GM12878 (cell line): ENCODE measurements at places on chromosomes 11 and 22. TPM values are rescaled to one million over a fixed set of nuclear protein-coding genes. Genes with fewer than 3 reads are reported as not detected.

DNA sequence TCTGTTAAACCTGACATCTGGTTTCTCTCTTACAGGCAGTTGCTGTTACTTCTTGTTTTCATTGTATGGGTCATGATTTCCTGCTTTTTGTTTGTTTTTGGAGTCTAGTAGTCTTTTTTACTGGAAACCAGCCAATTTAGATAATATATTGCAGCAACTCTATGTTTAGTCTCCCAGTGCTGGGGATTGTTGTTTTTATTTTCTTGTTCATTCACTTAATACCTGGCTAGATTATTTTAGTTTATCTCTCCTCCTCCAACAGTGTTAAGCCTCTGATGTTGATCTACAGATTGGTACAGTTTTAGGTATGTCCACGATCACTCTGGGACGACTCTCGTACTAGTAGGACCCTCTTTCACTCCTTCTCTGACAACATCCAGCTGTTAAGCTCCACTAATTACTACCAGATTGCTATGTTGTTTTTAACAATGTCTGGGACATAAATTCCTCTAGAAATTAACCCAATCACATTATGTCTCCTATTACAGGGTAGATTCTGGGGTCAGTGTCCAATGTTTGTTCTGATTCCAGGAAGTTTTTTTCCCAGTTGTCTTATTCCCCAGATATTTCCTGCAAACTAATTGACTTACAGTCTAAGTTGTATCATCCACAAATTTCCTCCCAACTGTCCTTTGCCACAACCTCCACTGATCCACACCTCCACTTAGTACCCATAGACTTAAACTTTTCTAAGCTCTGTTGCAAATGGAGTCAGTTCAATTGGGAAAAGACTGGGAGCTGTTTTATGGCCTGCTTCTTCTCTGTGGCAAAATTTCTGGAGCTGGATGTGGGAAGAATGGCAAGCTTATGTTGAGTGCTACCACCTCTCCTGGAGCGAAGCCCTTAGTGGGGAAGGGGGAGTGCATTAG lies 1280.6 kb upstream of the CNTN5 start:
- DNase-seq, result no peak

DNA sequence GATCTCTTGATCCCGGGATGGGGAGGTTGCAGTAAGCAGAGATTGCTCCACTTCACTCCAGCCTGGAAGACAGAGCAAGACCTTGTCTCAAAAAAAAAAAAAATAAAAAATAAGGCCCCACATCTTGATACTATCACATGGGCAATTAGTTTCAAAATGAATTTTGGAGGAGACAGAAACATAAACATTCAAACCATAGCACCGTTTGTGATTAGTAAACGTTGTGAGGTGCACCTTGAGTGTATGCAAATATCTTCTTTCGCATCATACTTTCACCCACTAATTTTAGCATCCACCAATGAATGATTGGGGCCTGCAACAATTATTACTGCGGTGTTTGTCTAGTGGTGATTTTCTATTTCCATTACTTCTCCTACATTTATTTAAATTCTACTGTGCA lies 11.0 kb upstream of the SPDYC start:
- DNase-seq, result peak; percentile 61

DNA sequence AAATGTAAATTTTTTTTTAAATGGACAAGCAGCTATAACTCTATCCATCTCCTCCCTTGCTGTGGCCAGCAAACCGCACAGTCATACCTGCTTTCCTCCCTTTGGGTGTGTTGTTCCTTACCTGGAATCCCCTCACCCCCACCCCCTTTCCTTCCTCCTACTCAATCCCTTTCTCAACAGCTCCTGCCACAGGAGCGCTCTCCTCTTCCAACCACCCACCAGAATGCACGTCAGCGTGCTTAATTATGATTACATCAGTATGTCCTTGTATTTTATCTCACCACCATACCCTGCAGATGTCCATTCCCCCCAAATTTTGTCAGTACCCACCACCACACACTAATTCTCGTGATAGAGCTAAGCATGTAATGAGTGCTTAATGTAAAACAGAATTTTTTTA lies 60.9 kb upstream of the LMO2 start:
- no peak for DNase-seq

- no peak for DNase-seq
Observed at GRCh38 chr22:39090426-39091064, 6.5 kb upstream of the APOBEC3H start.

DNA sequence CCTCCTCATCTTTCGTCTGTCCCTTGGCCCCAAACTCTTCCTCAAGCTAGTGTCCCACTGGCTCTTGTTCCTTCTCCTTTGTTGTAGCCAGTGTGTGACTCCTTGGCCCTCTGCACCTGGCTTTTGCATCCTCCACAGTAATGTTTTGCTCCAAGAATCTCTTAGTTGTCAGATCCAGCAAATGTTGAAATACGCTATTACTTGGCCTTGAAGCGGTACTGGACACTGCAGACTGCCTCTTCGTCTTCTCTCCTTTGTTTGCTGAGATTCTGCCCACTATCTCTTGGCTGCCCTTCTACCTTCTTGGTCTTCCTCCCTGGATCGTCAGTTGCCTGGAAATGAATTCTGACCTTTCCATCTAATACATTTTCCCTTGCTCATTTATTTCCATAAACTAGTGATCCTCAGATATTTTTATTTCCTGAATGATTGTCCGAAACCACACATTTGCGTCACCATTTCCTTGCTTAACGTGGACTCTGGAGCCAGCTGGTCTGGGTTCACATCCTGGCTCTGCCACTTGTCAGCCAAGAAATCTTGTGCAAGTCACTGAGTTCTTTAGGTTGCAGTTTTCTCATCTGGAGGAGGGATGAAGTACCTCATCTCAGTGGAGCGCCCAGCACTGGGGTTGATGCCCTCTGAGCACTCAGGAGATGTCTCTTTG lies 113.6 kb downstream of the LDLRAD3 start:
- no peak for DNase-seq

- no peak for DNase-seq
Observed at GRCh38 chr22:19607192-19608002, 83.2 kb upstream of the CLDN5 start.

The TPBGL gene
- polyA plus RNA-seq, result not detected in 2 replicates
